ENCODE measurements at places on chromosomes 1 and 21.

DNA sequence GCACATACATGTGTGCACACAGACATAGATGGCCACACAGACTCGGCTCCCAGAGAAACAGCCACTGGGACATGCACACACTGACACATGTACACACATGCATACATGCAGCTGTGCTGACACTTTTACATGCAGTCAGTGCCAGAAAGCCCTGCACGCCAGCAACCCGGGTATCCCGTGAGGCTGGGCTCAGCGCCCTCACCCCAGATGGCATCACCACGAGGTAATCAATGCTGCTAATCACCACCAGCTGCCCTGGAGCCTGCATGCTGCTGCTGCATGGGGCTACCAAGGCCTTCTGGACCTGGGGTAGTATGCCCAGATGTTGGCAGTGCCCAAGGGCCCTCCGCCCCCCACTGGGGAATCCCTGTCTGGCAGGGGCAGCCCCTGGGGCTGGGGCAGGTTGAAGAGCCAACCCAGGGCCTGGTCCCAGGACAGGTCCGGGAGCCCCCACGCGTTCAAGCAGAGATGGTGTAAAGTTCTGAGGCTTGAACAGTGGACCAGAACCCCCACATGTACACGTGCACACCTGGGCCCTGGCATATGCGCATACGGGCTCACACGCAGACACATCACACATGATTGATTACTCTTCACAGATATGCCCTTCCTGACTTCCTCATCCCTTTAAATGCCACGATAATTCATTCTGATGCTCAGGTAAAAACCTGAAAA lies 2.7 kb upstream of the COL16A1 start:
- no peak for DNase-seq

DNA sequence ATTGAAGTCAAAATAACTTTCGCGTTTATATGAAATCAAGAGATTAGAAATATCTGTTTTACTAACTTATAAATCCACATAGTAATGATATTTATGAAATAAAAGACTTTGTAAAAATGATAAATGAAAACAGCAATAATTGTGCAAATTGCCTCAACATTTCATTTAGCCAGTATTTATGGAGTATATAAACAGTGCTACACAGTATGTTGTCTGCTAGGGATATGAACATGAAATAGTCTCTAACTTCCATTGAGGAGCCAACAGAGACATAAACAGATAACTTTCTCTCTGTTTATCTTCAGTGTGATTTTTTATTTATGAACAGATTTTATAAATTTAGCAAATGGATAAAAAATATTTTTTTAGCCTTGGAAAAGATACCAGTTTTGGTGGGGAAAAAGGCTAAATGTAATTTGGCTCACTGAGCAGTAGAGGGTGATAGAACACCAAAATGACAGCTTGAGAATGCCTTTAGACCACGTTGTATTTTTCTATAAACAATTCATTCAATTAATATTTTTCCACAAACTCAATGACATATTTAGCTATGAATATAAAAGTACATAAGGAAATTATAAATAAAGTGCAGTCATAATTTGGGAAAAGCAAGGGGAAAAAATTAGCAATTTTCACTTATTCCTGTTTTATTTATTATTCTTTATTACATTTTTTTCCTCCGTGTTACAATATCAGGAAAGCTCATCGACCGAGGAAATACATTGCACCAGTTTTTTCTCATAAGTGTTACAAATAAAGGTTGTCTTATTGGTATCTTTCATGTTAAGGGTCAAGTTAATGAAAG lies 47.5 kb upstream of the EEIG2 start:
- no peak for DNase-seq

- DNase-seq: no peak
Observed at GRCh38 chr1:27000817-27001460, 7.4 kb downstream of the TRNP1 start.

- no peak for DNase-seq
Observed at GRCh38 chr1:19981507-19982312, 2.3 kb upstream of the PLA2G2A start.

- DNase-seq: no peak
Observed at GRCh38 chr1:244231572-244232315, 180.7 kb downstream of the ZBTB18 start.

- DNase-seq: no peak
Observed at GRCh38 chr1:11784256-11784992, 21.3 kb downstream of the MTHFR start.

GRCh38 chr1:175158170-175158591 lies 34.4 kb downstream of the KIAA0040 start:
- DNase-seq: no peak

GRCh38 chr1:115764541-115764940 lies 4.0 kb downstream of the CASQ2 start:
- no peak for DNase-seq

GRCh38 chr1:207319199-207319598 lies 2.3 kb upstream of the CD55 start:
- no peak for DNase-seq

- DNase-seq: no peak
Observed at GRCh38 chr1:10146391-10146790, 64.0 kb upstream of the KIF1B start.

- no peak for DNase-seq
Observed at GRCh38 chr1:193418745-193419058, 232.3 kb upstream of the B3GALT2 start.

DNA sequence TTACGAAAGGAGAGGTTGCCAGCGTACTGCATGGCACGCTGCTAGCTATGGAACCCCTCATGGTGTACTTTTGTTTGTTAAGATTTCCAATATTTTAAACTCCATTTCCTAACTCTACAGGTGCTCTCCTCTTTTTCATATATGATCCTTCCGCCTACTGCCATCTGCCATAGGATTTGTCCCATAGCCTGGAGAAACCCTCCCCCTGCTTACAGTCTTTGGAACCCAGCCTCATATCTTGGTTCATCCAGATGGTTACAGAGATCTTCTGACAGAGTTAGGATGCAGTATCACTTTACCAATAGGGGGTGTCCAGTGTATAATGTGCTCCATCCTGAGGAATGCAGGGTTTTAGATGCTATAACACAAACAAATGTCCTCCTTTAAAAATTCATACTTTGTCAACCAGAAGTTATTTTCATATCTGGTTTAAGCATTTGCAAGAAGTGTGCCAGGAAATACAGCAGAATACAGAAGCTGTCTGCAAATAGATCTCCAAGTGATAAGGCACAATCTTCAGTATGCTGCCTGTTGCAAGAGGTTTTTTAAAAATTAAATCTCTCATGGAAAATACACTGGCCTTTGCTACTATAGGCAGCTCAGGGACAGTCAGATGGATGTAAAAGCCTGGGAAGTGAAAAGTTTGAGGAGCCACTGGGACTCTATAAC lies 377.8 kb downstream of the KCNH1 start:
- no peak for DNase-seq

- peak; percentile 55 for DNase-seq
Observed at GRCh38 chr1:155062702-155063411, 683 bp upstream of the EFNA4 start.

DNA sequence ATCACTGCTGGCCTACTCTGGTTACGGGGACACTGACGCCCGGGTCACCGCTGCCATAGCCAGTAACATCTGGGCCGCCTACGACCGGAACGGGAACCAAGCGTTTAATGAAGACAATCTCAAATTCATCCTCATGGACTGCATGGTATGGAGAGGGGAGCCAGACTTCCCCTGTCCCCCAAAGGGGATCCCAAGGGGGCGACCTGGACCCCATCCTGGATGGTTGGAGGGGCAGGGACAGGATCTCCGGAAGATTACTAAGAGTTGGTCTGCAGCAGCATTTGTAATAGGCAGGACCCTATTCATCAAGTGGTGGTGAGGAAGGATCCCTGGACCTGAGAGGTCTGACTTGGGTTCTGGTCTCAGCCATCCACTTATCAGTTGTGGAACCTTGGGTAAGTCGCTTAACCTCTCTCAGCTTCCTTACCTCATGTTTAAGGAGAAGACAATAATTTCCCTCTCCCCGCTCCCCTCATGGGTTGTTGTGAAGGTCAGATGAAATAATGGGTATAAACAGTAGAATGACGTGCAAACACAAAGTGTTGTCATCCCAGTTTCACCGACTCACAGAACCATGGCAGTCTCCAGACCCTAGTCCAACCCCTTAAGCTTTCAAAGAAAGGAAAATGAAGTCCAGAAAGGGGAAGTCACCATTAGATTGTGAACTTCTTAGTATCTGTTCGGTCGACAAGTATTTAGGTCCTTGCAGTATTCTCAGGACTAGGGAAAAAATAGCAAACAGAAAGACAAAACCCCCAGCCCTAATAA lies 883 bp downstream of the LAMTOR2 start:
- no peak for DNase-seq

- DNase-seq: no peak
Observed at GRCh38 chr1:198492872-198493271, 47.6 kb downstream of the ATP6V1G3 start.

- no peak for DNase-seq
Observed at GRCh38 chr1:74683656-74684055, 10.1 kb upstream of the ERICH3 start.

DNA sequence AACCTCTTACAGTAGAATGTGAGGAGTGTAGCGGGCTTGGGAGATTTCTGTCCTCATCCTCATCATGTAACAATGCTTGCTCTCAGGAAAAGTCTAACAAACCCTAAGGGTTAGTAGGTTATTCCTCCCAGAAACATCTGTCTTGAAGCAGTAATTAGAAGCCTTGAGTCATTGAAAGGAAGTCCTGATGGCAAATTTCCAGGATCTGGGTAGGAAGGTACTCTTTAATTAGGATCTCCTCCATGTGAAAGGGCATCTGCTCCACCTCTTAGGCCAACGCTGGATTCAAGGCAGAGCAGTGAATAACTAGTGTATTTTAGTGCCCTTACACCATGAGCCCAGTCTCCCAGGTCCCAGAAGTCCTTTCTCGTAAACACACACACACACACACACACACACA lies 106.6 kb upstream of the BARHL2 start:
- DNase-seq: no peak

DNA sequence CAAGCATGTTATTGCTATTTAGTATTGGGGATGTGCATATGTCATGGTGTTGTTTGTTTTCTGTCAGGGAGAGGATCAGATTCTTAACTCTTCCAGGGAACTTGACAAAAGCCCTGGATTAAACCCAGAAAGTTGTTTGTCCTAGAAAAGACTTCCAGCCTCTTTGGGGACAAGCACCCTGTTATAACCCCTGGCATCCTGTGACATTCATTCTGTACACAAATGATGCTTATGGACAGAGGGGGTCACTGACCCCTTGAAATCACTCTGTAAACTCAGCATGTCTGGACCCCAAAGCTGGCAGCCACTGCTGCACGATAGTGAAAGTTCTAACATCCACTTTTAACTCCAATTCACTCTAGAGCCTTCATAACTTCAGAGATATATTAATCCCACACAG lies 81.2 kb downstream of the PROX1 start:
- no peak for DNase-seq

DNA sequence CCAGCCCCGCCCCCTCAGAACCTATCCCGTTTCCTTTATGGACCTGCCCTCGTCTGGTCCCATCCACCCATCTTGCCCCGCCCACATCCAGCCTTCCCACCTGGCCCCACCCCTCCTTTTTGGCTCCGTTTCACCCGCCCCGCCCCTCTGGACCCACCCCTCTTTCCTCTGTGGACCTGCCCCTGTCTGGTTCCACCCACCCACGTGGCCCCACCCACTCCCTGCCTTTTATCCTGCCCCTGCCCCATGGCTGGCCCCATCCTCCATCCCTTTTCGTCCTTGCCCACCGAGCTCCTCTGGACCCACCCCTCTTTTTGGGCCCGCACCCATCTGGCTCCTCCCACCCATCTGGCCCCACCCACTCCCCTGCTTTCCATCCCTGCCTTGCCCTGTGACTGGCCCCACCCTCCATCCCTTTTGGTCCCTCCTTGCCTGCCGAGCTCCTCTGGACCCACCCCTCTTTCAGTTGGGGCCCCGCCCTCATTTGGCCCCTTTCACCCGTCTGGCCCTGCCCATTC lies 177.3 kb downstream of the CAMTA1 start:
- peak; percentile 11 for DNase-seq

GRCh38 chr1:109732390-109732881 lies 8.4 kb downstream of the GSTM3 start:
- DNase-seq: no peak

- no peak for DNase-seq
Observed at GRCh38 chr21:14678973-14679574, 133.0 kb upstream of the SAMSN1 start.

GRCh38 chr1:234532503-234532922 lies 53.5 kb upstream of the TARBP1 start:
- no peak for DNase-seq

DNA sequence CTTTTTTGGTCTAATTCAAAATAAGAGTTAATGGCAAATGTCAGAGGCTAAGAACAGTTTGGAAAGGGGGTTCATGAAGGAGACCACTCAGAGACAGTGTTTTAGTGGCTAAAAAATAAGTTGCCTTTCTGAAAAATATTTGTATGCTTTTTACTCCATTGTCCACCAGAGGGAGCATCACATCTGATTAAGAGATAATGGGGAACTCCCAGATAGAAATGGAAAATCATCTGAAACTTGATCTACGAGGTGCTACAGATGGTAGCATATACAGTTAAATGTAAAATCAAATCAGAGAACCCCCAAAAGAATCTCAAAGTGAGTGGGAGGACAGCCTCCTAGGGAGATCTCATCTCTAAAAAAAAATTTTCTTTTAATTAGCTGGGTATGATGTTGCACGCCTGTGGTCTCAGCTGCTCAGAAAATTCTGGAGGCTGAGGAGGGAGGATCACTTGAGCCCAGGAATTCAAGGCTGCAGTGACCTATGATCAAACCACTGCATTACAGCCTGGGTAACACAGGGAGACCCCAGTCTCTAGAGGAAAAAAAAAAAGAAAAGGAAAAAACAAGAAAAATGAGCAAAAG lies 9.7 kb downstream of the SMYD3 start:
- DNase-seq: no peak

DNA sequence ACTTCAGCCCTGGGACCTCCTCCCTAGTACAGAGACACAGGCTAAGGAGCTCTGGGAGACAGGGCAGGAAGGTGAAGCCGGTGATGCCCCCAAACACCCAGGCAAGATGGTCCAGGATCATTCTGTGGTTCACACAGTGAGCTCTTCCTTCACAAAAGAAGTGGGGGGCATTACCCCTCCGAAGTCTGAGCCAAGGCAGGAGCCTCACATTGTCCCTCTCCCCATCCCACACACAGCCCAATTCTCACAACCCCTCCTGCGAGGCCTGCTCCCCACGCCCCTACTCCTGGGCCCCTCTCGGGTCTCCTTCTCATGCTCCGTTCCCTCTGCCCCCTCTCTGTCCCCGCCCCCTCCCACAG lies 10.7 kb downstream of the MEF2D start:
- no peak for DNase-seq
